ENCODE measurements at places on chromosomes 7 and 10.

DNA sequence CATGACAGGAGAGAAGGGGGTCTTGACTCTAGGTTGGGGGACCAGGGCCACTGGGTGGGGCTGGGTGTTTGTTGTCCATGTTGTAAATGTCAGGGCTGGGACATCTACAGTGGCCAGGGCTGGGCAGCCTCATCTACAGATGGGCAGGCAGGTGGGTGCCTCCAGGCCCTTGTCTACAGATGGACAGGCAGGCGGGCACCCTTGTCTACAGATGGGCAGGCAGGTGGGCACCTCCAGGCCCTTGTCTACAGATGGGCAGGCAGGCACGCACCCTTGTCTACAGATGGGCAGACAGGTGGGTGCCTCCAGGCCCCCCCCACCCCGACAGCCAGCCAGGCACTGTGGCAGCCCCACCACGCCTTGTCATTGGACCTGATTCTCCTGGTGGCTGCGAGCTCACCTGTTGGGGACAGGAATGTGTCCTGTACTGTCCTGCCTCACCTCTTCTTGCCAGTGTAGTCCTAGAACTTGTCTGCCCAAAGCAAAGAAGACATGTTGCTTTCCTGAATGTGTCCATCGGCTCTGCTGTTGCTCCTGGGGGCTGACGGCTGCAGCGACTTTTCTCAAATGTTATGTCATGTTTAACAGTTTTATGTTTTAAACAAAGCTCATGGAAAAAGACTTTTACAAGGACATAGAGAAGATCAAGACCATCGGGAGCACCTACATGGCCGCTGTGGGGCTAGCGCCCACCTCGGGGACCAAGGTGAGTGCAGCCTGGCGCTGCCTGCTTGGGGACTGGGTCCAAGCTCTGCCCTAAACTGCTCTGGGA lies 129.9 kb downstream of the ADCY1 start:
- no peak for DNase-seq

- peak; percentile 47 for DNase-seq
Observed at GRCh38 chr10:118873091-118873737, 118.4 kb upstream of the CACUL1 start.

DNA sequence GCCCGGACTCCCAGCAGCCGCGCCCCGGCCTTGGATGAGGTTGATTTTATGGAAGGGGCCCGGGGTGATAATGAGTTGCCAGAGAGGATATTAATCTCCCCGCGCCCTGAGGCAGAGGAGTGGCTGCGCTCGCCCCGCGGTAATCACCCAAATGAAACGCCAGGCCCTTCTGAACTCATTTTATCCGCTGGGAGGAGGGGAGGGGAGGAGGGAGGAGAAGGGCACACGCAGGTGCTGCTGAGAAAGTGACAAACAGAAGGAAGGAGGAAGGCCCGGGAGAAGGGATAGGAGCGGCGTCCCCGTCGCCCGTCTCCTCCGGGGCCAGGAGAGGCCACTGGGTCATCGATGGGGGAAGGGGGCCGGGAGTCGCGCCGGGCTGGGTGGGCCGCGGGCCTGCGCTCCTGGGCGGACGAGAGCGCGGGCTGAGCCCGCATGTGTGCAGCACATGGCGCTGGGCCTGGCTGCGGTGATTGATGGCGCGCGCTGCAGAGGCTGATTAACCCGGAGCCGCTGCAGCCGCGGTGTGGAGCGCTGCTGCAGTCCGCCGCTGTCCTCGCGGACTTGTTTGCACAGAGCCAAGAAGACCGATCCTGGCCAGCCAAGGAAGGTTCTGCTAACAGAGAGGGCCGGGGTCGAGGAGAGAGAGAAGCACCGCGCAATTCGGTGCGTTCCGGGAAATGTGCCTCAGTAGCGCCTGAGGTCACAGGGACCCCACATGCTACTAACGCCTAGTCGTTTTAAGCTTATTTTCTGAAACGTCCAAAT lies 6.5 kb downstream of the MNX1 start:
- DNase-seq = peak; percentile 71

DNA sequence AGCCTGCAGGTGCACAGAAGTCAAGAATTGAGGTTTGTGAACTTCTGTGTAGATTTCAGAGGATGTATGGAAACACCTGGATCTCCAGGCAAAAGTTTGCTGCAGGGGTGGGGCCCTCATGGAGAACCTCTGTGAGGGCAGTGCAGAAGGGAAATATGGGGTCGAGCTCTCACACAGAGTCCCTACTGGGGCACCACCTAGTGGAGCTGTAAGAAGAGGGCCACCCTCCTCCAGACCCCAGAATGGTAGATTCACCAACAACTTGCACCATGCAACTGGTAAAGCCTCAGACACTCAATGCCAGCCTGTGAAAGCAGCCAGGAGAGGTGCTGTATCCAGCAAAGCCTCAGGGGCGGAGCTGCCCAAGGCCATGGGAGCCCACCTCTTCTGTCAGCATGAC lies 205.8 kb downstream of the CCSER2 start:
- DNase-seq = no peak

GRCh38 chr7:152366662-152367061 lies 69.1 kb downstream of the KMT2C start:
- DNase-seq = no peak

- no peak for DNase-seq
Observed at GRCh38 chr10:79179164-79179956, 110.6 kb downstream of the ZMIZ1 start.

- no peak for DNase-seq
Observed at GRCh38 chr10:47372726-47373125, 11.4 kb downstream of the ZNF488 start.

DNA sequence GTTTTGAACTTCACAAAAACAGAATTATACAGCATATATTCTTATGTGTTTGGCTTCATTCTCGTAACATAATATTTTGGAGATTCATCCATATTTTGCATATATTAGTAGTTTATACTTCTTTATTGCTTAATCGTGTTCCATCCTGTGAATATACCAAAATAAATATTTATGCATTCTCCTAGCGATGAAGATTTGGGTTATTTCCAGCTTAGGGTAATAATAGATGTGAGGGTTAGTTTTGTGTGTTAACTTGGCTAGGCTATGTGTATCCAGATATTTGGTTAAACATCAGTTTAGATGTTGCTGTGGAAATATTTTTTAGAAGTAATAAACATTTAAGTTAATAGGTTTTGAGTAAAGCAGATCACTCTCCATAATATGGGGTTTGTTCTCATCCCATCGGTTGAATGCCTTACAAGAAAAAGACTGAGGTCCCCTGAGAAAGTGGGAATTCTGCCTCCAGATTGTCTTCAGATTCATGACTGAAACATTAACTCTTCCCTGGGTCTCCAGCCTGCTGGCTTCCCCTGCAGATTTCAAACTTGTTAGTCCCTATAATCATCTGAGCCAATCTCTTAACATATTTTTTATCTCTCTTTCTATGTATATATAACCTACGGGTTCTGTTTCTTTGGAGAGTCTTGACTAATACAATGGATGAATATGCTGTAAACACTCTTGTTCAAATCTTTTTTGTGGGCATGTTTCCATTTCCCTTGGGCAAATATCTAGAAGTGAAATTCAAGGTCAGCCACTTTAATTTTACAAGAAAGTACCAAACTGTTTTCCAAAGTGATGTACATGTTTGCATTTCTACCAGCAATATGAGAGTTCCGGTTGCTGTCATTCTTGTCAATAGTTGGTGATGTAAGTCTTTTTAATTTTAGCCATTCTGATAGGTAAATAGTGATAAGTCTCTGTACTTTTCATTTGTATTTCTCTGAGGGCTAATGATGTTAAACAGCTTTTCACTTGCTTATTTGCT lies 48.7 kb downstream of the PDK4 start:
- DNase-seq = no peak

DNA sequence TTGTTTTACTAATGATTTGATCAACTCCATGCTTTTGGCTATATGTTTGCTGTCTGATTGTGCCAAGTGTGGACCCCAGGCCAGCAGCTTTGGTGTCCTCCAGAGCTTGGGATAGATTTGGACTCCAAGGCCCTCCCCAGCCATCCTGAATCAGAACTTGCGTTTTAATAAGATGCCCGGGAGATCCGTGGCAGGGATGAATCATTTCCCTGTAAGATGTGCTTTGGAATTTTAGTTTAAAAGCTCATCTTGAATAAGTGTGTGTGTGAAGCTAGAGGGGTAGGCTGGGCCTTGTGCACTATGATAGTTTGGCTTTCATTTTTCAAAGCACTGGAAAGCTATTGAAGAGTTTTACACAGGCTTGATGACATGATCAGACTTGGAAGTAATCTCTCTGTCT lies 66.2 kb upstream of the SDK1 start:
- DNase-seq = no peak

- no peak for DNase-seq
Observed at GRCh38 chr7:136399385-136399784, 422.2 kb upstream of the MTPN start.

DNA sequence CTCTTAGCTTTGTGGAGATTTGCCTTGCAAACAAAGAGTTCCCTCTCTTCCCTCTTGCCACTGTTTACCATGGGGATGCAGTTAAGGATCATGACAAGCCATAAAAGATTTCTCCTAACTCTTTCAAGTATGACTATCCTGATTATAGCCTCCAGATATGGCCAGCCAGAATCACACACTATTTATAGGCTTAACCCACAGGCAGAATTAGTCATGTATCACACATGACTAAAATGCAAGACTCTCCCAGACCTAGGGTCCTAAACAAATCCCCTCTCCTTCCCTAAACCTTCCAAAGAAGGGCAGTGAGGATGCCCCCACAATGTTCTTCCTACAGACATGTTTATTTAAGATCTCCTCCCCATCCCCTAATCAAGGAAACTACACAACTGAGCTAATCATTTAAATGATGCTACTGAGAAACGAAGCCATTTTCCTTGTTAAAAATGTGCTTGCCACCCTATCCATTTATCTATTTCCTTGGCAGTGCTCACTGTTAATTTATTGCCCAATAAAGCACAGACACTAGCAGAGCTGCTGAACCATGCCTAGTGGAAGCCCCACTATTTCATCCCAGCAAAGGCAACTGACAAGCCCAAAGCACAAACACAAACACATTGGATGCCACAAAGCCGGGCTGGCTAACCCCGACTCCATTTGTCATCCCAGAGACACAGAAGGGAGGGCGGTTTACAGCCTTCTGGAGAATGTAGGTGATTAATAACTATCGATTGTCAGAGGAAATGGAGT lies 363.4 kb downstream of the KCNMA1 start:
- DNase-seq = peak; percentile 68

DNA sequence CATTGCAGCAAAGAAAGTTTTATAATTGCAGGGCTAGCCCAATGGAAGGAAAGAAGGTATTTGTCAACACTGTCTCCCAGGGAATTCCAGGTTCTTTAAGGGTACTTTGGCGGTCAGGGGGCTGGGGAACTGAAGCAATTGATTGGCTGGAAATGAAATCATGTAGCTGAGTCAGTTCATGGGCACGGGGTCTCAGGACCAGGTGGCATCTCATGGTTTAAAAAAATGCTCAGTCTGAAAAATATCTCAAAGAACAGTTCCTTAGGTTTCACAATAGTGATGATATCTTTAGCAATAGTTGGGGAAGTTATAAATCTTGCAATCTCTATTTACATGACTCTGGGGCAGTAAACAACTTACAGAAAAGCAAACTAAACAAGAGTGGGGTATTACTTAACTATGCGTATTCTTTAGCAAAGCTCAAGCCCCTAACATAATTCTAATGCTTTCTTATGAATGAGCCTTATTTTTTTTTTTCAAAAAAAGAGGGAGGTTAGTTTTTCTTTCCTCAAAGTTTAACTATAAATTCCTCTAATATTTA lies 376.9 kb upstream of the NRG3 start:
- DNase-seq = no peak

DNA sequence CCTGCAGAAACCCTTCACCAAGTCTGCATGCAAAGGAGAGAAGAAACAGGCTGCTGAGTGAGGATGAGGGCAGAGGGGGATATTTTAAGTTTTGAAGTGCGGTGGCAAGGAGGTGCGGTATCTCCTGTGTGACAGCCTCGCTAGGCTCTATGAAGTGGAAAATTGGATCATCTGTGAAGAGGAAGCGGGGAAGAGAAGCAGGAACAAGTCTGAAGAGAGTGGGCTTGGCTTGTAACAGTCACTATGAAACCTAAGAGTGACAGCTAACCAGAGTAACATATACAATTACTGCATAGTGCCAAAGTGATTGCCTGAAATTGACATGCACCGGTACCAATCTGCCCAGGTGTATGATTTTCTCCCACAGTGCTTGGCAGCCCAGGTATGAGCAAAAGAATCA lies 287.5 kb upstream of the KLF14 start:
- no peak for DNase-seq

DNA sequence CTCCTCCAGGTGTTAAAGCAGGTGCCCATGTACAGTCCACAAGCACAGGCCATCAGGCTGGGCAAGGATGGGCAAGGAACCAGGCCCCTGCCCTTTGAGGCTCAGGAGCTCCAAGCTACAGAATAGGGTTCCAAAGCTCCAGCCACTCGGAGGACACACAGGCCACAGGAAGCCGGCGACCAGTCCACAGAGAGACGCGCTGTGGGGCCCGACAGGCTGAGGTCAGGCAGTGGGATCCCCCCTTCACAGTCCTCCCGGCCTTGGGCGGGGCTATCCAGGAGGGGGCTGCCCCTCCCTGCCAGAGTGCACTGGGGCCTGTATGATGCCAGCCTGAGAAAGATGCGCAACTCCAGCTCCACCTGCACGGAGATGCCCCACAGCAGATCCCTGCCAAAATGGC lies 34.0 kb downstream of the MAD1L1 start:
- DNase-seq = no peak

DNA sequence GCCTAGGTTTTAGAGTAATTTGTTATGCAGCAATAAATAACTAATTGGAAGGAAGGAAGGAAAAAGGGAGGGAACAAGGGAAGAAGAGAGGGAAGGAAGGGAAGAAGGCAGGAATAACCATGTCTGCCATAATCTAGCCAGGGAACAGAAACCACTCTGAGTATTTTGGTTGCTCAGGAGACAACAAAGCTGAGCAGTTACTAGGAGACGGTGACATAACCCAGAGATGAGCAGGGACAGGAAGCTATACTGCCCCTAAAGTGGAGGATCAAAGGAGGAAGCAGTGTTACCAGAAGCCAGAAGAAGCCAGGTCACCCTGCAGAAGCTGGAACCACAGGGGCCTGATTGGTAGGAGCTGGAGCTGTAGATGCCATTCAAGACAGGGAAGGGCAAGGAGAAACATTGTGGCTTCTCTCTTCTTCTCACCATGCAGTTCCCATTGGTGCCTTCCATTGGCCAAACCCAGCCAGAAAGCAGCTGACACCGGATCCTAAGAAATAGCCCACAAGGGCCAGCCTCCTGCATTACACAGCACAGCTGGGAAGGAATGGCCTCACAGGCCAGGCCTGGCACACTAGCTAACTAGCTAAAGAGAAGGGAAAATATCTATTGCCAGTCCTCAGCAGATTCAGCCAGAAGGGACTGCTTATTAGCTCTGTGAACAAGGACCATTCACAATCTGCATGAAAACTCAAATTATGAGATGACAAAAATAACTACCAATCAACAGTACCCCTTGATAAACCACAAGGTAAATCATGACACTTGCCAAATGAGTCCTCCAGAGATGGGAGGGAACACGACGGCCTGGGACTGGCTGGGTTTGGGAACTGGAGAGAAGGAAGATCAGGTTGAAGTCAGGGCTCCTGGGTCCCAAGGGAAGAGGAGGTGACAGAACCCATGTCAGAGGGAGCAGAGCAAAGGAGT lies 184.5 kb upstream of the NFE2L3 start:
- DNase-seq = no peak

GRCh38 chr7:1235501-1236131 lies 2.9 kb downstream of the UNCX start:
- no peak for DNase-seq

Measured in foreskin fibroblast (primary cell).